ENCODE measurements at places on chromosomes 3 and 15.

DNA sequence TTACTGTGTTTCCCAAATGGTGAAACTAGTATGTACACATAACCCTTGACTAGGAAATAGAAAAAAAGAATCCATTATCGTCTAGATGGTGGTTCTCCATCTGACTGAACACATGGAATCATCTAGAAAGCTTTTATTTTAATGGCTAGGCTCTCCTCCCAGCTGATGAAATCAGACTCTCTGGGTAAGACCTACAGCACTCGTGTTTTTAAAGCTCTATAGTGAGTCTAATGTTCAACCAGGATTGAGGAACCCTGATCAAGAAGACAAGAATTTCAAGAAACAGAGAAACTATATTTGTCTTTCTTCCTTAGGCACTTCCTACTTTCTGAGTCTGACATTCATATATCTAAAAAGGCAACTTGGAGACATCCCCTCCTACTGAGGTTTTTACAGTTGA, 118.8 kb downstream of the TMCO5A start:
- H3K4me1 ChIP-seq, result no peaks in the 10 kb centered on the region
- H3K27me3 ChIP-seq, result no peaks in the 10 kb centered on the region
- no peak overlapping the region for H3K4me3 ChIP-seq
- H3K36me3 ChIP-seq, result no peaks in the 10 kb centered on the region
- DNase-seq, result no peak

DNA sequence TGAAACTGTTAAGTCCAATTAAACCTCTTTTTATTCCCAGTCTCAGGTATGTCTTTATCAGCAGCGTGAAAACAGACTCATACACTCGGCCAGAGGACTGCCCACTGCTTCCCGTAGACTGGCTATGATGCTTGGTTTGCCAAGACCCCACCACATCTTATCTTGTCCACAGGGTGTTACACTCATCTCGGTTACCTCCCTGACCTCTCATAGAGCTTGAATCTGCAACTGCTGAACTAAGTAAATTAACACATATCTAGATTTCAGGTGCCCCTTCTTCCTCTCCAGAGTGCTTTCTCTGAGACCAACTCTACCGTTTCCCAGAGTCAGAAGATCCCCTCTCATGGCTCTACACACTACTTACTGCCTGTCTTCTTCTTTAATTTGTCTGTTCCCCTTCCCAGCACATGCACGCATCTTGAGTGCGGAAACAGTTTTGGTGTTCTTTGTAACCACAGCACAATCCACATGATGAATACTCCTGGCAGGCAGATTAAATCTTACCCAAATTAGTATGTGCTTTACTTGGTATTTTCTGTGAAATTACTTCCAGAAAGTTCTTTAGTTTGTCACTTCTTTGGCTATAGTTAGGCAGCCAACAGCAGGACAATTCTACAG, 49.7 kb downstream of the CD200 start:
- H3K27me3 ChIP-seq, result no peaks in the 10 kb centered on the region
- H3K27ac ChIP-seq, result no peak overlapping the region
- H3K4me1 ChIP-seq, result peaks cover 16% of the 10 kb centered on the region

GRCh38 chr3:184354121-184354728, 7.2 kb downstream of the CLCN2 start:
- H3K27ac ChIP-seq, result no peak overlapping the region
- H3K36me3 ChIP-seq, result peaks cover 10% of the 10 kb centered on the region
- peak; percentile 69 for DNase-seq
- no peak overlapping the region for H3K4me3 ChIP-seq
- no peaks in the 10 kb centered on the region for H3K27me3 ChIP-seq

GRCh38 chr3:13026534-13026933, 46.7 kb downstream of the IQSEC1 start:
- no peak for DNase-seq
- H3K4me3 ChIP-seq, result no peak overlapping the region
- no peaks in the 10 kb centered on the region for H3K27me3 ChIP-seq
- peaks cover 3% of the 10 kb centered on the region for H3K4me1 ChIP-seq
- no peak overlapping the region for H3K27ac ChIP-seq
- no peaks in the 10 kb centered on the region for H3K36me3 ChIP-seq

DNA sequence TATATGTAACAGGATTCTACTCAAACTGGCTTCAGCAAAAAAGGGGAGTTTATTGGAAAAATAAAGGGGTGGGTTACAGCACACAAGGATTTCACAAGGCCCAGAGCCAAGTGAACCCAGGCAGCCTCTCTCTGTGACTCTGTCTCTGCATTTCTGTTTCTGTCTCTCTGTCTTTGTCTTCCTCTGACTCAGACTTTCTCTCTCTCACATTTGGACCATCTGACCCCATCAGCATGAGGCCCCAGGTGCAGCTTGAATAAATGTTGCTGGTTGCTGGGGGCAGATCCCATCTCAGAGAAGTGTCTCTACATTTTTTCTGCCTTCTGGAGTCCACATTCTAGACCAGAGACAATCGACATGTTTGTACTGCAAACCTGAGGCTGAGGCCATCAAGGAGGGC, 45.0 kb downstream of the RPLP1 start:
- no peak for DNase-seq
- no peaks in the 10 kb centered on the region for H3K4me1 ChIP-seq
- no peaks in the 10 kb centered on the region for H3K27me3 ChIP-seq
- H3K27ac ChIP-seq, result no peak overlapping the region
- no peak overlapping the region for H3K4me3 ChIP-seq
- no peaks in the 10 kb centered on the region for H3K36me3 ChIP-seq

GRCh38 chr15:71748293-71748718, 62.0 kb upstream of the NR2E3 start:
- no peaks in the 10 kb centered on the region for H3K4me1 ChIP-seq
- H3K27ac ChIP-seq, result no peak overlapping the region
- no peak overlapping the region for H3K4me3 ChIP-seq
- no peak for DNase-seq

DNA sequence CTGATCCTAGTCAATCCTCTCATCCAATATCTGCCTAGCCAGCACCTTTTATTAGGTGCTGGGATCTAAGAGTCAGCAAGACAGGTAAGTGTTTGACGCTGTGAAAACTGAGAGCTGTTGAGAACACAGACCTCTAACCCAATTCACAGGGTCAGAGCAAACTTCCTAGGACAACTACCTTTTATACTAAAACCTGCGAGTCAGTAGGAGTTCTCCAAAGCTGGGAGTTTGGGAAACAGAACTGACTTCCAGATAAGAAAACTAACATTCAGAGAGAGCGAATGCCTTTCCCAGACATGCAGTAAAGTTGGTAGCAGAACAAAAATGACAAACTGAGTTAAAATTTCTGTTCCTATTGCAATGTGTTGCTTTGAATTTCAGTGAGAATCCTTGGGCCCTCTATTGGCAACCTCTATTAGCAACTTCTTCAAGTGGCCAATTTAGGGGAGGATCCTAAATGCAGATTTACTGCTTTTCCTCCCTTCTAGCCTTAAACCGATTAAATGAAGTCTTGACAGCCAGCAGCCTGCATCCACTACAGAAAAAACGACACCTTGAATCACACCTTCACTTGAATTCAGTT, 11.3 kb downstream of the NR2E3 start:
- H3K27ac ChIP-seq, result no peak overlapping the region
- DNase-seq, result no peak
- H3K4me3 ChIP-seq, result no peak overlapping the region
- no peaks in the 10 kb centered on the region for H3K4me1 ChIP-seq

GRCh38 chr3:44337248-44337785, 1.2 kb upstream of the TCAIM start:
- peaks cover 35% of the 10 kb centered on the region for H3K4me1 ChIP-seq
- H3K27ac ChIP-seq, result peak overlapping the region; percentile 99
- DNase-seq, result no peak
- H3K27me3 ChIP-seq, result no peaks in the 10 kb centered on the region
- H3K36me3 ChIP-seq, result no peaks in the 10 kb centered on the region
- H3K4me3 ChIP-seq, result peak overlapping the region; percentile 70

DNA sequence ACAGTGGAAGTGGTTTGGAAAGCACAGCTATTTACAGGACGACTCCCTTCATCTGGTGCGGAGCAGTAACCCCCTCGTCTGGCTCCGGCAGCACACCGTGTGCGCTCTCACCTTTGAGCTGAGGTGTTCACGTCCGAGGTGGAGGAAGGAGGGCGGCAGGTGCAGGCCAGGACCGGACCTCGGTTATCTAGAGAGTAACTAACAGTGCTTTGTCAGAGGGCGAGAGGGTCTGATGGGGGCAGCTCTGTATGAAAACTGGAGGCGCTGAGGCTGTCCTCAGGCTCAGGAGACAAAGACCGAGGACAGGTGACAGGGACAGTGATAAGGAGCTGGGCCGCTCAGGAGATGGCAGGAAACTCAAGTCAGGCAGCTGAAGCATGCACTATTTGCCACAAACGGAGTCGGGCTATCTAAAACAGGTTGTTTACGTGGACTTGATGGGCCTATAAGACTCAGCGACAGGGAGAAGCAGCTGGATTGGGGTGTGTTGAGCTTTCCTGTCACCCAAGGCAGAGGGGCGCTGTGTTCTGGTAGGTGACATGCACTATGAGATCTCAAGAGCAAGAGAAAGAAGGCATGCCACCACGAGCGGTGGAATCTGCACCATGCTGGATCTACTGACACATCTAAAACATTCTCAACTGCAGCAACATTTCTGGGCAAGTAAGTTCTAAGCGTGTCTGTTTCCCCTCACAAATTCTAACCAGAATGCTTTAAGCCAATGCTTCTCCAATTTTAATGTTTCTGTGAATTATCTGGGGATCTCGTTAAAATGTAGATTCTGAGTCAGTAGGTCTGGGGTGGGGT, 155.2 kb downstream of the XXYLT1 start:
- peaks cover 10% of the 10 kb centered on the region for H3K4me1 ChIP-seq
- DNase-seq, result no peak

DNA sequence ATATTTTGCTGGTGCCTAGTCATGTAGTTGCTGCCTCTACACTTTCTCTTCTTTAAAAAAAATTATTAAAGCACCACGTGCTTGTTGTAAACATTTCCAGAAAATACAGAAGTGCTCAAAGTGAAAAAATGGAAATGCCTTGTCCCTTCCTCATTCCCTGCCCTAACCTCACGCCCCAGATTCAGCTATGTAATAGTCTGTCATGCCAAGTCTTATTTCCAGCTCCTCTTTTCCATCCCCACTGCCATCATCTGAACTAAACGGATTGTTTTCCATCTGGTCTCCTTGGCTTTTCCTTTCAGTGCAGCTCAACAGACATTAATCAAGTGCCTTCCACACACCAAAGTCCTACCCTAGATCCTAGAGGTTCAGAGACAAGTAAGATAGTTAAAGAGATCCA, 15.5 kb downstream of the ZNF774 start:
- H3K27me3 ChIP-seq, result no peaks in the 10 kb centered on the region
- peak overlapping the region; percentile 63 for H3K27ac ChIP-seq
- no peak overlapping the region for H3K4me3 ChIP-seq

DNA sequence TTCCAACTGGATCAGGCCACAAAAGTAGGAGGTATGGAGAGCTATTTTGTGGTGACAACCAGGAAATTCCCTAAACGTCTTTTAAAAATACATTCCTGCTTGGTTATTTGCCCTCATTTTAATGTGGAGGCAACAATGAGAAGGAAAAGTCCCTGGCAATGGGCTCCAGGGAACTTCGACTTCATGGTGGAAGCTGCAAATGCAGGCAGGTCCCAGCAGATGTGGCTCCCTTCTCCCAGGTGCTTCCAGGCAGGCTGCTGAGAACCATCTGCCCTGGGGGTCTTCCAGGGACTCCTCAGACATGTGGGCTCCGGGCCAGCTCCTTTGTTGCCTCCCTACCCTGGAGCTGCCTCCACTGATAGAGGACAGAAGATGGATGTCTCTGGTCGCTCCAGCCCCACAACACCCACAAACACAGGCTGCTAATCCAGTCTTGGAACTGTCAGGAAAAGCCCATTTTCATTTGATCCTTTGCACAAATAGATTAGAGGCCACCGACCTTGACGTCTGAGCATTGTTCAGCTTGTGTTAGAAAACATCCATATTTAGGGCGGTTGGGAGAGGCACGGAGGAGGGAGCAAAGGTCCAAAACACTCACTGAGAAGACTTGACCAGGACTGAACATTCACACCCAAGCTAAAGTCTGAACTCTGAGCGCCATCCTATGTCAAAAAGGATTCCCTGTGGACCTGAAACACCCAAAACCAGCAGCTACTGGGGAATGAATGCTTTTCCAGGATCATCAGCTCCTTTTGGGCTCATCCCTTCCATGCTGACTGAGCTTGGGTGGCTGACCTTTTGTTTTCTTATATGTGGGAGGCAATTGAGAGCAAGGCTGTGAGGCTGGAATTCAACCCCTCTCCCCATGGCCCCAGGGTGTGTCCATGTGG, 30.2 kb upstream of the SLCO2A1 start:
- no peak overlapping the region for H3K27ac ChIP-seq
- DNase-seq, result no peak
- H3K36me3 ChIP-seq, result no peaks in the 10 kb centered on the region
- no peak overlapping the region for H3K4me3 ChIP-seq
- no peaks in the 10 kb centered on the region for H3K27me3 ChIP-seq

DNA sequence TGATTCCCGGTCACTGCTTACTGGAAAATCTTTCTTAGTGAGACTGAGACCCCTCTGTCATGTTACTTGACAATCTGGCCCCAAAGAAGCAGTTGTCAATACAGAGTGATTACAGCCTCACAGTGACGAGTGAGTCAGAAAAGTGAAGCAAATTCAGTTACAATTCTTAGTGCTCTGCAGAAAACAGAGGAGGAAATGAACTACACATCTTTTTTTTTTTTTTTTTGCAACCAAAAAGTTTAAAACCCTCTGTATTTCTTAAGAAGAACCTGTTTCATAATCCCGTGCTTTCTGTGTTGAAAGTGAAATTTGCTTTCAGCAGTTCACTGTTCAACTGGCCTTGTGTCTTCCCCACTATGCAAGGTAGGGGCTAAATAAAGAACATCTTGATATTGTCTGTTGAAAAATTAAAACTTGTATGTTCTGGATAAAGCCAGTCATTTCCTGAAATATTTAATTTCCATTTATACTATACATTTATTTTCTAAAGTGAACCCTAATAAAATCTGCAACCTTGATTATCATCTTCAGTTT, 1.9 kb downstream of the AQP9 start:
- no peaks in the 10 kb centered on the region for H3K36me3 ChIP-seq
- peak overlapping the region; percentile 40 for H3K4me3 ChIP-seq
- H3K4me1 ChIP-seq, result peaks cover 6% of the 10 kb centered on the region
- no peak for DNase-seq
- no peaks in the 10 kb centered on the region for H3K27me3 ChIP-seq

- H3K27me3 ChIP-seq, result peaks cover 5% of the 10 kb centered on the region
- no peak overlapping the region for H3K4me3 ChIP-seq
- no peak for DNase-seq
- no peak overlapping the region for H3K27ac ChIP-seq
Measured at GRCh38 chr15:41483519-41483918, 10.2 kb upstream of the ITPKA start.

Data from lower lobe of right lung (tissue), 2 donors.